ENCODE measurements at places on chromosomes 7 and 10.

GRCh38 chr10:84047258-84048010 is 91.9 kb upstream of the GHITM start:
- no peak for DNase-seq

- DNase-seq = no peak
Observed at GRCh38 chr7:131681961-131682360, 125.5 kb upstream of the PODXL start.

GRCh38 chr7:84138411-84138810 is 56.2 kb downstream of the SEMA3A start:
- no peak for DNase-seq

DNA sequence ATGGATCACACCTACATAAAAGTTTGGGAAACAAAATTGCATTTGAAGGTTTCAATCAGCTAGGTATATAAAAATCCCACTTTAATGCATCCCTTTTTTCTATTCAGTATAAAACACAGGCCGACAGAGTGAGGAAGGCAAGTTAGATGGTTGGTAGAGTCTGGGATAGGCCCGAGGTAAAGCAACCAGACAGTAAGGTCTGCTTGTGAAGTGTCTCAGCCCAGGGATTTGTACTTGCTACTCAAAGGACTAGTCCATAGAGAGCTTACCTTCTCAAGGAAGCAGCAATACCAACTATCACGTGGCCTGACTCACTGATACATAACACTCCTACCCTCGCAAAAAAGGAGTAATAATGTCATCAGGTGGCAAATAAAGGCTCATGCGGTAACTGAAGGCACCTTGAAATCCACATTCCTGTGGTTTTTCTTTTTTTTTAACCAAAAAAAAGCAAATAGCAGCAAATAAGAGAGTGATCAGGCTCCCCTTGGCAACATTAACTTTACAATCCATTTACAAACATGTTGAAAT is 56.2 kb upstream of the ATP6V0A4 start:
- DNase-seq = no peak

- no peak for DNase-seq
Observed at GRCh38 chr7:120110169-120110568, 162.8 kb upstream of the KCND2 start.

DNA sequence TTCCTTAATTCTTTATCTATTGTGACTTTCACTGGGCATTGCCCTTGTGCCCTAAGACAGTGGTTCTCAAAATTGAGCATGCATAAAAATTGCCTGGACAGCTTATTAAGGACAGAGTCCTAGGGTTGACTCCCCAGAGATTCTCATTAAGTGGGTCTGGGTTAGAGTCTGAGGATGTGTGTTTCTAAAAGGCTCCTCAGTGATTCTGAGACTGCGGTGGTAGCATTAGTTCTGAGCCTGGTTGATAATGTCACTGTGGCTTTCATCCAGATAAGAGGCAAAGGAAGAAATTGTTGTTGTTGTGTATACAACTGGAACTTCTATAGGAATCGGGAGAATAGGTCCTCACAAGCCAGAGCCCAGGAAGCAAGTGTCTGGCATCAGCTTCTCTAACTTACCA is 1.3 kb downstream of the IFIT2 start:
- no peak for DNase-seq

- DNase-seq = no peak
Observed at GRCh38 chr7:101243646-101244374, 1.1 kb downstream of the FIS1 start.

- no peak for DNase-seq
Observed at GRCh38 chr10:47286591-47287315, 13.2 kb upstream of the GDF10 start.

DNA sequence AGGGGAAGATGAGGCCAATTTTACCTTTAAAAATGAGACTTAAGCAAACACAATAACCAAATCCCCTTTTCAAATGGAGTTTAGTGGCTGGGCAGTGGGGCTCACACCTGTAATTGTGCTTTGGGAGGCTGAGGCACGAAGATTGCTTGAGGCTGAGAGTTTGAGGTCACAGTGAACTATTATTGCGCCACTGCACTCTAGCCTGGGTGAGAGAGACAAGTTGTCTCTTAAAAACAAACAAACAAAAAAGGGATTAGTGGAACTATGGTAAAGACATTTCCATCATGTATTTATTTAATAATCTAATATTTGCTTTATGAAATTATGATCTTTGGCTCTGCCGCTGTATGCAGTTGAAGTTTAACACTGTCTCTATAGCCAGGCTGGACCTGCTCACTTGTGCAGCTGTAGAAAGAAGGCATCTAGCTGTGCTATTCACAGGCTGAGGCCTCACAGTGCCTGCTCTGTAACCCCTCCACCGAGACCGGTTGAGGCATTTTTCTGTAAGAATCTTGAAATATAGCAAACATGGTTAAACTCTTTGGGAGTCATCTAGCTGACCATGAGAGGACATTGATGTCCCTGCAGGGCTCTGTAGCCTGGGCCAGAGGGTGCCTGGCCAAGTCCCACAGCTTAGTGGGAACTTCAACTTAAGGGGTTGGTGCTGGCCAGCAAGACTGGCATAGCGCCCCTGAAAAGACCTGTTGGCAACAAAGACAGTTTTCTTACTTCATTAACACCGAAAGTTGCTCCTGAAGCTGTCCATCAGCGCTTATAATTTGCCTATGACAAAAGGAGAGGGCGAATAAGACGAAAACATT is 131.8 kb downstream of the BMPER start:
- no peak for DNase-seq

DNA sequence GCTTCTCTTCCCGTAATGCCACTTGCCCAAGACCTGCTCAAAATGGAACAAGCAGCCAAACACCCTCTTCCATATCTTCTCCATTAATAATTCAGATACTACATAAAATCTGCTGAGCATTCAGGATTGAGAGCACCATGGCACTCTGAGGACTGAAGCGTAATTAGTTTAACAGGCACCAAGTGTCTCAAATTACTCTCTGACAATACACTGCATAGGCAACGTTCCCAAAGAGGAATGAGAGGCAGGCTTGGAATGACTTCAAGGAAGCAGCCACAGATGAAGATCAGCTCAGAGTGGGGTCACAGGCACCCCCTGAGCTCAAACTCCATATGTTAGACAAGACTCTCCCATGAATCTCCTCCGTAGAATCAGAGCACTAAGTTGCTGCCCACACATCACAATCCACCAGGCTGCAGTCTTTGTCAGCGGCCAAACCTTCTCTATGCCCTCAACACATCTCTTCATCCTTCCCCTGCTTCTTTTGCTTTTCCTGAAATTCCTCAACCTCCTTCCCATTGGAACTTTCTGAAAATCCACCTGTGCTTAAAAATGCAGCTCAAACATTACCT is 4.7 kb upstream of the ABLIM1 start:
- DNase-seq = no peak

DNA sequence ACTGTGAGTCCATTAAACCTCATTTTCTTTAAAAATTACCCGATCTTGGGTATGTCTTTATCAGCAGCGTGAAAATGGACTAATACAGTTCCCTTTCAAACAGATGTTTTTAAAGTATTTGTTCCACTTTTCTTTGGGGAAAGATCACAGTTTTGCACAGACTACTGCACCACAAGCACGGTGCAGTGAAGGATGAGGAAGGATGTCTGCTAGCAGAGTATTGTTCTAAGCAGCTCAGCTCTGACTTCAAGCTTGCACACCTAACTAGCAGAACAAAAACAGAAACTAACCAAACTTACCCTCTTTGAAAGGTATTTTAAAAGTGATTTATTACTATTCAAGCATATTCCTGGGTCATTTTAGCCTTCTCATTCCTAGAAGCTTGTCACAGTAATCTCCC is 20.0 kb downstream of the THNSL1 start:
- no peak for DNase-seq

DNA sequence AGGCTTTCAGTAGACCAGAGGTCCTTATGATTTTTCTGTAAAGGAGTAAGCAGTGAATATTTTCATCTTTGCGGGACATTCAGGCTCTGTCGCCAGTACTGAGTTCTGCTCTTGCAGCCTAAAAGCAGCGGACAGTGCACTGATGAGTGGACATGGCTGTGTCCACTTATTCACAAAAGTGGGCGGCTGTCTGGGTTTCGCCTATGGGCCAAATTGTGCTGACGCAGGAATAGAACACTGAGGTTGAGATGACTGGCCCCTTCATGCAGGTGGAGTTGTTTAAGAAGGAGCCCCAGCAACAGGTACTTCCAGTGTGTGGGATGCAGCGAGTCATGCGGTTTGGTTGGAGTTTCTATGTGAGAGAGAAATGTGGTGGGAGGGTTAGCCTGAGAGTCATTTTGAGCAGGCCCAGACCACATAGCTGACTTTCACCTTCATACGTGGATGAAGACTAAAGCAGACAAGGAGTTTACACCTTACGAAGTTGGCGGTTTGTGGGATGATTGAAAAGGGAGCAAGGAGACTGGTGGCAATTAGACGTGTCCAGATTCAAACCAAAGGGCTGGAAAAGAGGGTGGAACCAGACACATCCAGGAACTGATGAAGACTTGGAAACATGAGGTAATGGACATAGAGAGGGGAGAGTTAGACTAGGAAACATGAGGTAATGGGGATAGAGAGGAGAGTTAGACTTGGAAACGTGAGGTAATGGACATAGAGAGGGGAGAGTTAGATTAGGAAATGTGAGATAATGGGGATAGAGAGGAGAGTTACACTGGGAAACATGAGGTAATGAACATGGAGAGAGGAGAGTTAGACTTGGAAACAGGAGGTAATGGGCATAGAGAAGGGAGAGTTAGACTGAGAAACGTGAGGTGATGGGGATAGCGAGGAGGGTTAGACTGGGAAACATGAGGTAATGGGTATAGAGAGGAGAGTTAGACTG is 38.2 kb downstream of the WDR37 start:
- DNase-seq = no peak

DNA sequence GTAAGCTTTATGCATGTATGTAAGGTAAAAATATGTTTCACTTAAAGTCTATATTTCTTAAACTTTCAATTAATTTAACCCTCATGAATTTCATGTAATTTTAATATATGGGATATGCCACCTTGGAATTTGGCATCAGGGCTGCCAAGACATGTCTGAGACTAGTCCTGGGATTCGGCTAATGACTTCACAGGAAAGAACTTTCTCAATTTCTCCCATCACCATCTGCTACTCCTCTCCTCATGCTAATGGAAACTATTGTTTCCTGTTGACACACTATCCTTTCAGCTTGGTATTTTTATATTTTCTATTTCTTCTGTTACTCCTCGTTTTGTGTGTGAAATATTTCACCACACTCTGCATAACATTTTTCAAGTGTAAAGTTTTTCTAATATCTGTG is 205.9 kb downstream of the ARL4A start:
- no peak for DNase-seq

DNA sequence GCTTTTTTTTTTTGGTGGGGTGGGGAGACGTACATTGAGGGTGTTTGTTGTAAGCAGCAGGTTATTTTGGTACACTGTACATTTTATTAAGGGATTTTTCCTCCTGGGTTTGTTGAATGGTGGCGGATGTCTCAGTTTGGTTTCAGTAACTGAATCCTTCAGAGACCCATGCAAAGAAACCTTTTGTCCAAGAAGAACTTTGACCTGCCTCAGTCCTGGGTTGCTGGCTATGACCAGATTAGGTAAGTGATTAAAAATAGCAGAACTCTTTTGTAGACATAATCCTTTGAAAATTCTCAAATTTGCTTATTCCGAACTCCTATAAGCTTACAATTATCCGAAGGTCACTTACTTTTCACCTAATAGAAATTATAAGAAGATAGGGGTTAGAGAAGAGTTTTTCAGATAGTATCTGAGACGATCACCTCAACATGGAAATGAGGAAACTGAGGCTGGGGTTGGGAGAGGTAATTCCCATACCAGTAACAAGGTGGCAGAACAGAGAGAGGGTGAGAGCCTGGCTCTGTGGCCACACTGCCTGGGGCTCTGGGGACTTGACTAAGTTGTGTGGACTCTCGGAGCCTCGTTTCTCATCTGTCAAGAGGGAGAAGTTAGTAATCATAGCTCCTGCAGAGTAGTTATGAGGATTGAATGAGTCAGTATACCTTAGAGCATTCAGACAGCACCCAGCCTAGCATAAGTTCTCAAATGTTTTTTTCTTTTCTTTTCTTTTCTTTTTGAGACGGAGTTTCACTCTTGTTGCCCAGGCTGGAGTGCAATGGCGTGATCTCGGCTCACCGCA is 87.4 kb downstream of the CCNY start:
- no peak for DNase-seq

DNA sequence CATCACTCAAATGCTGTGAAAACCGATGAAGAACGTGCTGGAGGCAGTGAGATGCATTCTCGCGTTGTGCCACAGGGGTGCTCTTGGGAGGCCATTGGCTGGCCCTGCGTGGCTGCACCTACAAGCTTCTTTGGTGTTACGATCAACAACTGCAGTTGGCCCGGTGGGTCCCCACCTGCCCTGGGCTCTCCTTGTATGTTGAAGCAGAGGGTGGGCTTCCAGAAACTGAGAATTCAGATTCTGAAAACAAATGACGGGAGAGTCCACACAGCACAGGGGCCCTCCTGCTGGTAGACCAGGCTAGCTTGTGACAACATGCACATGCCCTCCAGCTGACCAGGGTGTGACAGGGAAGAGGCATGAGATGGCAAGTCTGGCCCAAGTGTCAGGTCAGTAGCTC is 23.7 kb upstream of the DDC start:
- no peak for DNase-seq

GRCh38 chr7:55557666-55558188 is 14.6 kb downstream of the VOPP1 start:
- DNase-seq = no peak

- DNase-seq = no peak
Observed at GRCh38 chr7:158702944-158703343, 1.7 kb downstream of the NCAPG2 start.

- no peak for DNase-seq
Observed at GRCh38 chr7:83410989-83411591, 237.8 kb downstream of the SEMA3E start.

- no peak for DNase-seq
Observed at GRCh38 chr7:54179321-54180029, 362.7 kb upstream of the VSTM2A start.

DNA sequence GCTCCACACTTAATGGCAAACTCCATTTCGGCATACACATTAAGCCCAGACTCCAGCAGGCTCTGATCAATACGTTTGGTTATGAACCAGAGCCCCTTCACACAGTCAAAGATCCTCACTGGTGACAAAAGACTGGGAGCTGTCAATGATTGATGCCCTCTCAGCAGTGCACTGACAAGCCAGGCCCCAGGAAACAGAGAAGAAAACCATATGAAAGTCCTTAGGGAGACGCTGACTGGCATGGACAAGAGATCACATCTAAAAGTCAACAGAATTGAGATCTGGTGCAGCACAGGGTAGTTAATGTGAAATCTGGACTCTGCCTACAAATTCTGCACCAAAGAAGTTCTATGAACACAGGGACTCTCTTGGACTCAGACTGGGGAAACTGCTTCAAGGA is 600.9 kb upstream of the NRP1 start:
- no peak for DNase-seq

- no peak for DNase-seq
Observed at GRCh38 chr7:131552053-131552452, 4.4 kb downstream of the PODXL start.

Measured in activated CD8-positive, alpha-beta memory T cell treated with anti-CD3 and anti-CD28 coated beads for 4 hours (primary cell).